ENCODE measurements at places on chromosomes 5 and 9.

- DNase-seq = peak; percentile 68
Measured at GRCh38 chr9:135504262-135505243, 4.1 kb downstream of the MRPS2 start.

DNA sequence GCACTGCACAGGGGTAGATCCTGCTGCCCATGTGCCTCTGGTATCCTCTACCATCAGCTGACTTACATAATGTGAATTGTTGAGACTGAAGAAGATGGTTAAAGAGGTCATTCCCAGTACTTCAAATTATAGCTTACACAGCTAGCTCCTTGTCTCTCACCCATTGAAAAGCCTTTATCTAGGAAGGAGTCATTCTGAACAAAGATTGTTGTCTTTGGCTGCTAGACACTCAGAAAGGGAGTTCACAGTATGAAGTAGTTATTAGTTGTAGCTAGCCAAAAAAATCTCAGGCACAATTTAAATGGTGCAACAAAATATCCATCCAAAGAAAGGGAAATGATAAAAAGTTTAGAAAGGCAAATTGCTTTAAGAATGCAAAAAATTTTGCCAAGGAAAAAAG, 102.0 kb upstream of the NREP start:
- peak; percentile 84 for DNase-seq

GRCh38 chr5:14064841-14065240, 78.3 kb upstream of the TRIO start:
- peak; percentile 31 for DNase-seq

- DNase-seq = no peak
Measured at GRCh38 chr5:122584411-122585300, 190.2 kb upstream of the SNX2 start.

DNA sequence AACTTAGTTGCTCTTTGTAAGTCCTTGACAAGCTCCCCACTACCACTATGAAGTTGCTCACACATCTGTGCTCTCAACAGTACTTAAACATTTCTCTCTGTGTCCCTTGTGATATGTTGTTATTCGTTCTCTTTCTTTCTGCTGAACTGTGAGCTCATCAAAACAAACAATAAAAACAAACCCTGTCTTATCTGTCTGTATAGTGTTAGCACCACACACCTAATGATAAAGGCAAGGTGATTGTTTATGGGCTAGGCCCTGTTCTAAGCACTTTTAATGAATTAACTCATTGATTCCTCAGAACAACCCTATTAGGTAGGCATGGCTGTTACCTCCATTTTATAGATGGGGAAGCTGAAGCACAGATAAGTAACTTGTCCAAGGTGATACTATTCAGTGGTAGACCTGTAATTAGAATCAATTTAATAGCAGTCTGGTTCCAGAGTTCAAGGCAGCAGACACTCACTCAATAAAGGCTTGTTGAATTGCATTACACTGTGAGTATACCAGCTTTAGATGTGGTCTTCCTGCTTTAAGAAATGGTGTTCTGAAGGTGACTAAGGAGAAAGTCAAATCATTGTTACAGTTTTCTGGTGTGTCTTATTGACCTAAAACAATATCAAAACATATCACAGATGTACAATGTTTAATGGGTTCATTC, 153.6 kb upstream of the ELL2 start:
- no peak for DNase-seq

DNA sequence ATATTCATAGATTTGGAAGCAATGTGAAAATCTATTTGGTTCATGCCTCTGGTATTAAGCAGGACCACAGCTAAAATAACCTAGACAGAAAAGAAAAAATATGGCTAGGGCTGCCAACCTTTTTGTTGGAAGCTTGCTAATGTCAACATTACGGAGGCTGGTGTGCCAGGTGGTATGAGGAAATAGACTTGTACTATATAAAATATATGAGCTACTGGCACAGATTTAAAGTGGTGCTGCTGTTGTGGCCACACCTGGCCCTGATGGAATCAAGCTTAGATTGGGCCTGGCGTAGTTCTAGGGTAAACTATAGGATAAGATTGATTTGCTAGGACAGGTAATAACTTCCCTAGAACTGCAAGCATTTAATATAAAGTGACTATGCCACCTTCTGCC, 10.6 kb upstream of the PARP8 start:
- DNase-seq = no peak

DNA sequence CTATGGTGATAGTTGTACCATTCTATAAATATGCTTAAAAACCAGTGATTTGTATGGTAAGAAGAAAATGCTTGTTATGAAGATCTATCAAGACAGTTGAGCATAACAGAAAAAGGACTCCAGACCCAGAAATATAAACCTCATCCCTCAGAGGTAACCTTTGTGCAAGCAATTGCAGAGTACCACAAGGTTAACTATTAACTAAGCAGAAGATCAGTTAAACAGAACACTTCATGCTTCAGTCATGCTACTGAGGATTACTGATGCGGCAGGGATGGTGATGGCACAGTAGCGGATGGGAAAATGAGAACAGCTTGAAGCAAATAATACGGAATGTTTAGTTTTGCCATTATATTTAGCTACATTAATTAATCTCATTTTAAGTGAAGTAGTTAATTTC, 45.5 kb downstream of the IARS1 start:
- DNase-seq = no peak

DNA sequence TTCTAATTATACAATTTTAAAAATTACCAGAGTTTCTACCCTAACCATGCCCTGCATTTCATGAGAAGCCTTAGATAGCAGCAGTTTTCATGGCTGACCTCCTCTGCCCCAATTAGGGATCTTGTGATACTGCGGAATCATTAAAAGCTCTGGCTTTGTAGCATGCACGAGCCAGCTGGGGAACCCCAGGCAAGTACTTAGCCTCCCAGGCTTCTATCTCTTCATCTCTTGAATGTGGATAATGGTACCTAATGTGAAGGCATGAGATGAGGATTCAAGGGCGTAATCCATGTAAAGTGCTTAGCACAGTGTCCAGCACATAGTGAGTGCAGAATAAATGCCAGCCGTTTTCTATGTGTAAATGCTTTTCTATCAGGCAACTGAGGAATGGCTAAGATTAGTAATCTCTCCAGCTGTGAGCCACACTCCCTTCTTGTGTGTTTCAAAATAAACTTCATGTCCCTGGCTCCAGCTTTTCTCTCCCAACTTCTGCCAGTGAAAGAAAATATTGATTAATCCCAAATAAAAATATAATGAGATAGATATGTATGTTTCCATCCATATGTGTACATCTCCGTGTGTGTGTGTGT, 88.4 kb downstream of the APBA1 start:
- DNase-seq = no peak

DNA sequence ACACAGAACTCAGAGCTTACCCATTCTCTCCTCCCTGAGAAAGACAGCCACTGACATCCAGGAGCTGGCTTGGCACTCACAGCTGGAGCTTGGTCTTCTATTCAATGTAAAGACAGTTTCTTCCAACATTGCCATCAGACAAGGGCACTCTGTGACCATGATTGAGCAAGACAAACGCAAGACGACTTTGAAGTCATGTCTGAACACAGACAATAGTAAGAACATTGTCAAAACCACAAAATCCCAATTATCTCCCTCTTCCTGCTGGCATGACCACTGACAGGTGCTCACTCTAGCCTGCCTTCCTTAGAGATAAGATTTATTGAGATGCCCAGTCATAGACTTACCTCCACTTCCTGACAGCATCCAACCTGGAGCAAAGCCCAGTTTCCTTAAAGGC, 328.0 kb downstream of the MSX2 start:
- no peak for DNase-seq

GRCh38 chr5:83564069-83564749, 92.7 kb downstream of the VCAN start:
- peak; percentile 70 for DNase-seq

DNA sequence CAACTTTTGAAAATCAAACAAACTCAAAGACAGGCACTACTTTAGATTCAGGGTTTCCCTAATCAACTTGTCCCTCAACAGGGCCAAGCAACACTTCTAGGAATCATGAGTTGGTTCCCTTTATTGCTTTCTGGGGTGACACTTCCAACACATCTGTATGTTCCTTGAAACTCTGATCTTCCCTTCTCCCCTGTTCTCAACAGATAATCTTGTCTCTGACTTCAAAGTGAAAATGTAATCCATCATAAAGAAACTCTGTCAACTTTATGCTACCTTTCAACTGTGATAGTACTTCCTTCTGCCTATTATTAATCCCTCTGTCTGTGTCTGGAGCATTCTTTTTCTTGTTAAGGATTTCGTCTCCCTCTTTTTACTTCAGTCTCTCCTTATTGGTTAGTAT, 250.1 kb upstream of the MEF2C start:
- no peak for DNase-seq

DNA sequence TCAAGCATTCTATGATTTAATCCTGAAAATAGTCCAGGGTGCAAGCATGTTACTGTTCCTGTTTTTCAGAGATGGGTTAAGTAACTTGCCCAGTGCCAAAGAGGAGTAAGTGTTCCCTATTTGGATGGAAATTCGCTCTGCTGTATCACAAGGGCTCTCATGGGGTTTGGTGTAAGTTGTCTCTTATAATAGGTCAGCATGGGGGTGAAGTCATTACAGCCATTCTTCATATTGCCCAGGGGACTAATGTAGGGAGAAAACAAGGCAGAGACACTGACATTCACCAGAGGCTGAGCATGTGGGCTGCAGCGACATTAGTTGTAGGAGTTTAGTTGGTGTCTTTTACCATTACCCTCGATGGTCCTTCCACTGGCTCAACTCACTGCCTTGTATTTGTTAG, 142.1 kb upstream of the GLRA1 start:
- DNase-seq = no peak

DNA sequence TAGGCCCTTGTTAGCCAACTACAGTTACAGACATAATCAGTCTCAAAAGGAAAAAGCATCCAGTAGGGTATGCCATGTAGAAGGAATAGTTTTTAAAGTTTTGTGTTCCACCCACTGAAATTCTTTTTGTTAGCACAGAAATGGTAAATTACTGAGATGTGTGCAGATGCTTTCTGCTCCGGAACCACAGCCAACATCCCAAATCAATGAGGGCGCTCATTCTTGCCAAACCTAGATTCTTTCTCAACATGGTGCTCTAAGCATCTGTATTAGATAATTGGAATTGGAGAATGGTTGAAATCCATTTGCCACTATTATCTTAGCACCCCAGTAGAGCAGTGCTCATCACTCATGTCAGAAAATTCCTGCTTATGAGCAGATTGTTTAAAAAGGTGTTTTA, 127.8 kb downstream of the SEC61B start:
- DNase-seq = no peak

DNA sequence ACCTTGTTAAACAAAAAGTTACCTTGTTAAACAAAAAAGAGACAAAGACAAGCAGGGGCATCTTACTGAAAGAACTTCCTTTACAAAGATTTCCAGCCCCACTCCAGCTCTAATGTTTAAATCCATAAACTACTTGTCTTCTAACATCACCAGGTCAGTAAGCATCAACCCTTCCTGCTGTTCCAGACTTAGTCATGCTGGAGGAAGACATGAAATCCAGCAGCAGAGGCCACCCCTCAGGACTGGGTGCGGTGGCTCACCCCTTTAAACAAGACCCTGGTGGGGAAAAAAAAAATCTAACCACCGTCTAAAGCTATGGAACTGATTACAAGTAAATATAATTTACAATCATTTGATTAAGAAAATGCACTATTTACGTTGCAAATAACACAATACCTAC, 9.1 kb downstream of the PDCL start:
- peak; percentile 61 for DNase-seq

DNA sequence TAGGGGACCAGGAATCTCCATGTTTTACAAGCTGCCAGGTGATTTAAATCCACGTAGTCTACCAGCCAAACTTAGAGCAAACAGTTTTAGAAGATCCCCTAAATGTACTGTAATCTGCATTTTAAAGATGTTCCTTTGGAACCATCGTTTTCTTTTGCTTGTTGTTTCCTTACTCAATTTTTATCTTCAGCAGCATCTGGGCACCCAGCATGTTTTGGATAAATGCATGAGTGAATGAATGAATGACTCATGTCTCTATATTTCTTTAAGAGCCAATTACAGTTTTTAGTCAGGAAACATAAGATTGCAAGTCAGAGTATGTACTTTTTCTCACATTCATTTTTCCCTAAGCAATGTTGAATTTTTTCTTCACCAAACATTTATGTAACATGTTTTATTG, 123.0 kb downstream of the HACD4 start:
- no peak for DNase-seq

DNA sequence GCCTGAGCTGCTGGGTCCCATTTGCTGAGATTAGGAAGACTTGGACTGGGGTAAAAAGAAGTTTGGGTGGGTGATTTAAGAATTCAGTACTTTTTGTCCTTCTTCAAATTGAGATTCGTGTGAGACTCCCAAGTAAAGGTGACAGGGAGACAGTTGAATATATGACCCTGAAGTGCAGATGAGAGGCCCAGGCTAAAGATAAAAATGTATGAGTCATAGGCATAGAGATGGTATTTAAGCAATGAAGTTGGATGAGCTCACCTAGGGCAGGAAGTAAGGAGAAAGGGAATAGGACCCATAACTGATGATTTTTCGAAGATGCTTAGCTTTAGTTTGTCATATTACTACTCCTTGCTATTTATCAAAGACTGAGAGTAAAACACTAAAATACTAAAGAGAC, 255.9 kb upstream of the ADRA1B start:
- no peak for DNase-seq

DNA sequence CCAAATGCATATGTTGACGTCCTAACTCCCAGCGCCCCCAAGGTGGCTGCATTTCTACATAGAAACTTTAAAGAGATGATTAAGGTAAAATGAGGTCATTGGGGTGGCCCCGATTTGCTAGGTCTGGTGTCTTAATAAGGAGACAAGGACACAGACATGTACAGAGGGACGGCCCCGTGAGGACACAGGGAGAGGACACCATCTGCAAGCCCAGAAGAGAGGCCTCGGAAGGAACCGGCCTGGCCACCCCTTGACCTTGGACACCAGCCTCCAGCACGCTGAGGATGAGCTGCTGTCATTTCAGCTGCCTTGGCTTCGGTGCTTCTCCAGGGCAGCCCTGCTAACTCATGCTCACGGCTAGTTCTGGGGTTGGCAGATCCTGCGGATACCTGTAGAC, 73.2 kb downstream of the MRPL36 start:
- no peak for DNase-seq

GRCh38 chr9:134809826-134810225, 70.8 kb upstream of the FCN2 start:
- no peak for DNase-seq

DNA sequence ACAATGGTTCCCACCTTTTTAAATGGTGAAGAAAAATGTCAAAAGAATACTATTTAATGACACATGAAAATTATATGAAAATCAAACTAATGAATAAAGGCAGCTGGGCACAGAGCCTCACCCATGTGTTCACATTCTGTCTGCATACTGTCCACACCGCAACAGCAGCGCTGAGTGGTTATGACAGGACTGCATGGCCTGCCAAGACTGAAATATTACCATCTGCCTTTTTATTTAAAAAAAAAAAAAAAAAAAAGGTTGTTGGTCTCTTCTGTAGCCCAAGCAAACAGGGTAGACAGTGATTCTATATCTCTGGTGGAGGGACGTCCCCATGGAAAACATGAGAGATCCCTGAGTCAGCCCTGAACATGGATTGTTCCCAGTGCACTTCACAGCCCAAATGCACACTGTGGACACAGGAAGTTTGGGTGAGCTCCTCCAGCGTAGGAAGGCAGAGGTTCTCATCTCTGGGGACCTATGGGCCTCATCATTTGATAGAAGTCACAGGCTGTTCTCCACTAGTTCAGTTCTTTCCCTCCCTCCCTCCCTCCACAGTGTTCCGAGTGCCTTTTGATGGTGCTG, 44.9 kb upstream of the SHC3 start:
- peak; percentile 39 for DNase-seq

All from cardiac fibroblast (primary cell).